Immature natural killer cell (primary cell): ENCODE measurements at places on chromosomes 2 and 18.

GRCh38 chr2:175842996-175843395 is 159.1 kb downstream of the LNPK start:
- no peak for DNase-seq

- DNase-seq = no peak
Measured at GRCh38 chr2:50895041-50895440, 136.9 kb downstream of the NRXN1 start.

DNA sequence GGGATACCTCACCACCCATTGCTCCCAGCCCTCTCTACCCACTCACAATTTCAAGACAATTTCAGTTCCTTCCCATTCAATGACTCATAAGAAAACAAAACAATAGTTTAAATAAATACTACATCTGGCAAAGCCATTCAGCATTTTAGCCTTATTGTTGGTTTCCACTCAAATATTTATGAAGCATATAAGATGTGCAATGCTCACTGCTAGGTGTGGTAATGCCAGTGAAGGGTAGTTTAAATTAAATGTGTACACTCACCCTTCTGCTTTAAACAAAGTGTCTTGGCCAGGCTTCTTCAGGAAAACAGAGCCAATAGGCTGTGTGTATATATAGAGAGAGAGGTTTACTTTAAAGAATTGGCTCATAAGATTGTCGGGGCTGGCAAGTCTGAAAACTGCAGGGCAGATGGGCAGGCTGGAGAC is 37.0 kb downstream of the INO80C start:
- no peak for DNase-seq

DNA sequence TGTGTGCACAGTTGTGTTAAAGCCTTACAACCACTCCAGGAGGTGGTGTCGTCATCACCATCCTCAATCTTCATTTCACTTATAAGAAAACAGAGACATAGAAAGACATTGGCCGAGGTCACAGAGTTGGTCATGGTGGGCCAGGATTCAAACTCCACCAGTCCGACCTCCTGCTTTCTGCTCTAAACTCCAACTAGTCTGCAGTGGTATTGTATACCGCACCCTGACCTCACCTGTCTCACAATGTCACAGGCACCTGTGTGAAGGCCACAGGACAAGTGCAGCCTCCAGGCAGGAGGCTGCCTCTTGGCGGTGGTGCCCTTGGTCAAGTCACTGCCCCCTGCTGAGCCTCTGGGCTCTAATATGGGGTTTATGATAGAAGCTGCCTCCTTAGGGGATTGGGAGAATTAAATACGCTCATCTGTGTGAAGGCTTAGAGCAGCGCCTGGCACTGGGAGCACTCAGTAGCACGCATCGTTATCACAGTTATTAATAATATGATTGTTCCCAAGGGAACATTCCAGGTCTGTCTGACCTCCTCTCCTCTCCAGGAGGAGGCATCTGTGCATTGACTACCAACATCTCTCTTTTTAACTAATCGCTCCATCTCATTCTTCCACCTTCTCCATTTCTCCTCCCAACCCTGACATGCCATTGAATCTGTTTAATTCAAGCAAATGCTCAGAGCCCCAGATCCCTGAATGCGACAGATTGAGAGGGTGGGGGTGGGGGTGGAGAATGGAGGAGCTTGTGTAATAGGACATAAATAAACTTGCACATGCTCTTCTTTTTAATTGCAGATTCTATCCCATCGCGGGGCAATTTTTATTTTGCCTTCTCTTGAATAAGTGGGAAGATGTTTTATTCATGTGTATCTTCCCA is 112.7 kb downstream of the MCFD2 start:
- DNase-seq = no peak

DNA sequence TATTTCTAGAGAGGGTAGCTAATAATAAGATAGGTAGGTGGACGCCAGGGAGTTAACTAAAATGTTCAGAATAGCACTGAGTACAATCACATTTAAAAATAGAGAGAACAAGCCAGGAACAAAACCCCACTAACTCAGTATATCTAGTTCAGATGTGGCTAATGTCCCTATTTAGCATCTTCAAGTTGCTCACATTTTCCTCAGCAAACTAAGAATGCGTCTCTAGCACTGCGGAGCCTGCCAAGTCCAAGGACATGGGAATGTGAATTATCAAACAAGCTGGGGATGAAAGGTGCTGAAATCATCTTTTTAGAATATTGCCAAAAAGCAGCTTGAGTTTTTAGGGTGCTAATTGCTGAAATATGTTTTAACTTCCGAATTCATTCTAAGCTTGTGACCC is 398.5 kb upstream of the FIGN start:
- no peak for DNase-seq

DNA sequence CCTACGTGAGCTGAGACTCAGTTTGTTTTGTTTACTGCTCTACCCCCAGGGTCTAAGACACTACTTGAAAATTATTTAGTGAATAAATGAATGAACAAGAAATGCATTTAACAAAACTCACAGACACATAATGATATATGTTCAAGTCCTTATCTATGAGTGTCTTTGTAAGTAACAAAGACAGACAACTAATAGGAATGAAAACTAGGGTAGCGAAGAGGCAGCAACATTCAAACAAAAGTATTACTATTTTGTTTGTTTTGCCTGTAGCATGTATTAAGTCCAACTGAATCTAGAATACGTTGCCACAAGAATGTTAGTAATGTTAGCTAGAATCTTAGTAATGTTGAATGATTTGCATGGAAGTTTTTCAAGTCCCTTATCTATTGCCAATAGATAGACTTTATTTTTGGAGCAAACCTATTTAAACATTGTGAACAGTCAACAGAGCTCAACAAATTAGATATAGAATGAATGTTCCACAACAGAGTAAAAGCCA is 144.8 kb upstream of the VWC2L start:
- DNase-seq = no peak

DNA sequence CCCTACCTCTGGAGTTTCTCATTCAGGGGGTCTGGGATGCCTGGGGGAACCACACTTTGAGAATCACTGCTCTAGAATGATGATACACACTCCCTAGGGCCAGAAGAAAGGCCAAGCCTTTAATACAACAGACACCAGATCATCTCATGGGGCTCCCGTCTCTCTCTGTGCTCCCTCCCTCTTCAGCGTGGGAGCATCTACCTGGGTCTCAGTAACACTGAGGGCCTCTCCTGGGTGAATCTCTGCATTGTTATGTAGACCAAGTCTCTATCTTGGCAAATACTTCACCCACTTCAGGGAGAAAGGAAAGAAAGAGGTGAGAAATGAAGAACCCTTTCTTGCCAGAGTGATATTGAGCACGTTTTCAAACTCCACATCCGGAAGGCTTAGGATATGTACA is 146.8 kb upstream of the MSH6 start:
- DNase-seq = no peak

DNA sequence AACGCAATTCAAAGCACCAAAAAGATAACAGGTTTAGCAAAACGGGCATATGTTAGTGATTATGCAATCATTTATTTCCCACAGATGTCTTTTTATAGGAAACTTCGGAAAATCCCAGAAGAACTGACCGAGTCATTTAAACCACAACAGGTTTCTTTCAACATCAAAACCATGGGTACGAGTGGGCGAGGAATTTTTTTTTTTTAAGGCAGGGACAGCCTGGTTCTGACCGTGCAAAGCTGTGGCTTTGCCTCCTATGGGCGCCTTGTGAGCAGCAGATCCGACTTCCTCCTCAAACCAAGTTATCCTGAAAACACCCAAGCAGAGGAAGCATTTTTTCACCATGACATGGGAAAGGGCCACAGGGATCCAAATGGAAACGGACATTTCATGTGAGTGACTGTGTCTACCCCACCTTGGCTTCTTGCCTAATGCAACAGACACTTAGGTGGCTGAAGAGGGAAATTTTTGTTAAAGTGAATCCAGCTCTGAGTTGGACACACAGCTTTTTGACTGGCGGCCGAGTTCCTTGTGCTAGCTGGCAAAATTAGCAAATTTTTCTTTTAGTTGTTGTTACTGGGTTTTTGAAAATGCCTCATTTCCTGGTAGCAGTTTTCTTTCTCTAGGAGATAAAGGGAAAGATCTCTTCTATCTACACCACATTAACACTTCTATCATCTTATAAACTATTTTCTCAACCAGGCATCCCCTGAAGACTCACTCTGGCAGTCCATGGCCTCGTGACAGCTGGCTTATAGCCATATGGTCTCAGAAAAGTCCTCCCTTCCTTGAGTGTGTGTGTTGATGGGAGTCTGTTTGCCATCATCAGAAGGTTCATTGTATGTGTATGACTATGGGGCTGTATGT is 487.4 kb upstream of the ZEB2 start:
- DNase-seq = no peak

DNA sequence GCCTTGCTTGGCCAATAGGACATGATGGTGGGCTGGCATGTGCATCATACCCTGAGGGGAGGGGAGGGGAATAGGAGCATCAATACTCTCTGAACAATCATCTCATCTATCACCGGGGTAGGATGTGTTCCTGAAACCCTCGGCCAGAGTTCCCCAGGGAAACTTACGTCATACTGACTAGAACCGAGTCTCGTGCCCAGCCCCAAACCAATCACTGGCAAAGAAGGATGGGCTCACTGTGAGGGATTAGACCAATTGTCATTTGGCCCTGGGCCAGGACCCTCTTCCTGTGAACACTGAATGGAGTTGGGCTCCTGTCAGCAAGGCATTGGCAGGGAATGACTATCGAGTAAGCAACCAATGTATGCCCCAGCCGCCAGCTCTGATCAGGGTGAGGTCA is 261.5 kb downstream of the MYCN start:
- no peak for DNase-seq

DNA sequence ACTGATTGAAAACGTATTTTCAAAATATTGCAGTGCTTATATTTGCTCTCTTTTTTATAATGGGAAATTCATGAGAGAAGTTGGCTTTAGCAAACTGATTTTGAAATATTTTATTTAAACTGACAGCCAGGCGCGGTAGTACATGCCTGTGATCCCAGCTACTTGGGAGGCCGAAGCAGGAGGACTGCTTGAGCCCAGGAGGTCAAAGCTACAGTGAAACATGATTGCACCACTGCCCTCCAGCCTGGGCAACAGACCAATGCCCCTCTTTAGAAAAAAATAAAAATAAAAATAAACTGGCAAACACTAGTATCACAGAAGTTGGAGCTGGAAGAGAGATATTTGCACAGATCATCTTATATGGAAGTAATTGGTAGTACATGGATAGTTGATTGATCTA is 20.7 kb downstream of the ZBTB7C start:
- DNase-seq = no peak

DNA sequence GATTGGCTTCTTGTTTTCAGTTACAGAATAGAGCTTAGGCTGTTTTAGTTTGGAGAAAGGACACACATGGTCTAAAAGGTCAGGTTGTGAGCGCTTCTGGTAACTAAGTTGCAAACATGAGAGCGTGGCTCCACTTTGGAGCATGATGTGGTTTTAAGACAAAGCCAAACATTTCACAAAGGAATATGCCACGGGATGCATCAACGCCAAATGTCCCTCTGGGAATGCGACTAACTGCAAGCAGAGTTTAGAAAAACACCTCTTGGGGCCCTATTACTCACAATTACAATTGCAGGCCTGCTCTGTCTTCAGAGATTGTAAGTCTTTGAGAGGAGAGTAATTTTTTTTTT is 25.4 kb downstream of the MYO7B start:
- no peak for DNase-seq

GRCh38 chr2:188122985-188123384 is 168.7 kb upstream of the GULP1 start:
- no peak for DNase-seq

GRCh38 chr2:70988151-70988550 is 6.5 kb downstream of the TEX261 start:
- no peak for DNase-seq

DNA sequence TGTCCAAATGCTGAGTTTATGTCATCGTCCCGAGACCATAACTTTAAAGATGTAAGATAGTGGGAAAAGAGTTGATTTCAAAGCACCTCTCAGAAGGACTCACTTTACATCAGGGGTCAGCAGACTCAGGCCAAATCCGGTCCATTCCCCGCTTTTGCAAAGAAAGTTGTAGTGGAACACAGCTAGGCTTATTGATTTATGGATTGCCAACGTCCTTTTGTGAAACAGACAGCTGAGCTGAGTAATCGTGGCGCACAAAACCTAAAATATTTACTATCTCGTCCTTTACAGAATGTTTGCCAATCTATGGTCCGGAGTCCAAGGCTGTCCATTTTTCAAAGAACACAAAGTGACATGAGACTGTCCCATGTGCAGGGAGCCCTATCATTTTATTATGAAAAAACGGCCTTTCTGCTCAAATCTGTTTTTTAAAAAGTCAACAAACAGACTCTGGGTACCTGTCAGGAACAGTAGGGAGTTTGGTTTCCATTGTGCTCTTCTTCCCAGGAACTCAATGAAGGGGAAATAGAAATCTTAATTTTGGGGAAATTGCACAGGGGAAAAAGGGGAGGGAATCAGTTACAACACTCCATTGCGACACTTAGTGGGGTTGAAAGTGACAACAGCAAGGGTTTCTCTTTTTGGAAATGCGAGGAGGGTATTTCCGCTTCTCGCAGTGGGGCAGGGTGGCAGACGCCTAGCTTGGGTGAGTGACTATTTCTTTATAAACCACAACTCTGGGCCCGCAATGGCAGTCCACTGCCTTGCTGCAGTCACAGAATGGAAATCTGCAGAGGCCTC is at the start of gene IL1RN:
Gene IL1RN (plus strand): TSS at position 754 of the 801 bp plus-strand sequence. CDS start 27 bp downstream, at position 781.
- DNase-seq = peak; percentile 7

GRCh38 chr2:286774-287392 is 1.0 kb downstream of the ALKAL2 start:
- DNase-seq = no peak

DNA sequence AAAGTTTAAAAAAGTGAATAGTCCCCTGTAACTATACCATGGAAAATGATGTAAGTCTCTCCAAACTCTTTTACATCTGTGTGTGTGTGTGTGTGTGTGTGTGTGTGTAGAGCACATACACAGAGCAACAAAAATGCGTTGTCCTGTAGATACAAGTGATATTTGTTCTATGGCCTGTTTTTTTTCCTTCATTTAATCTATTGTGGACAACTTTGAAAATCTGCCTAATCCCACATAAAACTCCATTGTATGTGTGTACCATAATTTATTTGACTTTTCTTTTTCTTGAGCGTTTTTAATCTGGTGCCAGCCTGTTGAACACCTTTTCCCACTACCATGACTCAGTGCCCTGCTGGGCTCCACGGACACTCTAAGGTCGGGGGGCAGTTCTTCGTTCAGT is 52.3 kb upstream of the ELOA2 start:
- no peak for DNase-seq

DNA sequence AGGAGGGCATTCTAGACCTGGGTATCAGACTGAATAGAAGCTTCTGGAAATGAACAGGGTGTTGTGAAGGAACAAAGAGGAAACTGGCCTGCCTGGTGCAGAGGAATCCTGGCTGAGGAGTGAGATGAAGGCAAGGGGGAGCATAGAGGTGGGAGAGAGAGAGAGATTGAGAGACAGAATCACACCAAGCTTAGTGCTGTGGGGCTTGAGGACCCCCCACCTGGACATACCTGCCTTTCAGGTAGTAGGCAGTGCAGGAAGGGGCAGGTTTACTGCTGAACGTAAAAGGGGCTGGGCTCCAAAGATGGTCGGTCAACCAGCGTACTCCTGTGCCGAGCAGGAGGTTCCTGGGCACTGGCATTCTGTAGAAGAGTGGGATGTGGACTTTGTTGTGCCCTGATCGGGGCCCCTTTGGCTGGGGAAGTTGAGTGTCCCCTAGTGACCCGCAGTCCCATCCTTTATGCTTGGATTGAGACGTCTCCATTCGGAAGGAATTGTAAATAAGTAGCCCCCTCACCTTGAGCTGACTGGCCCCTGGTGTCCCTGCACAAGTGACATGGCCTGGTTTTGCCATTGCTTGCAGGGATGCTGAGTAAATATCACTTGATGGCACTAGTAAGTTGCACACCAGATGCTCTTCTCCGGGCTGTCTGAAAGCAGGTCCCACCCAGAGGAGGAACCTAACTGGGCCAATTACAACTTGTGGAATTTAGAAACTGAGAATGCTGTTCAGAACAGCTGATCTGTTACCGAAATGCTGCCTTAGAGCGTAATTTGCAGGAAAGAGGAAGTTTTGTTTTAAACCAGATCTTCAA is 1.4 kb downstream of the UBE2F start:
- DNase-seq = peak; percentile 51
